ENCODE measurements at places on chromosomes 1 and 21. TPM values are rescaled to one million over a fixed set of nuclear protein-coding genes. Genes with fewer than 3 reads are reported as not detected.
A peak's percentile ranks its signal among the peaks of the same experiment; 100 is the strongest.

Gene FNDC10
- 0.44 TPM for total RNA-seq

Gene APOBEC4
- not detected for total RNA-seq

Gene FOXE3
- not detected for total RNA-seq

Gene RIMKLA
- total RNA-seq: under 0.01 TPM

Gene CACNA1E
- not detected for total RNA-seq

Gene ITGB2
- total RNA-seq: 0.22 TPM

Gene TSTD1
- total RNA-seq: 7.1 TPM

Gene MTMR11
- 0.87 TPM for total RNA-seq

Gene BRINP2
- total RNA-seq: not detected

Gene TNFRSF4
- total RNA-seq: 1.5 TPM

- no peak for DNase-seq
Observed at GRCh38 chr1:201905234-201905890, 16.7 kb downstream of the SHISA4 start.

DNA sequence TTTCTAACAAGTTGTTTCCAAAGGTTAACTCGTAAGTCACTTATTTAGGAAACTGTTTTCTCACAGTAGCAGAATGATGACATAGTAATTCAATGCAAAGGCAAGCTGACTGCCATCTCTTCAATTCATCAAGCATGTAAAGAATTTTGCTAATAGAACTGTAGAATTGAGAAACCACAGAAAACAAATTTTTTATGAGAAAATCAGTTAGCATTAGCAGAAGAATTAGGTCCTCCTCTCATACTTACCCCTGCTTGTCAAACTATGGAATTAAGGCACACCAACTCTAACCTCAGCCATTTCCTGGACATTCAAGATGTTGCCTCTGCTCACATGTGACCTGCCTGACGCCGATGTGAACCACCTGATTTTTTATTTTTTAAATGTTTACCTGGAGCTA lies 115.2 kb downstream of the LRRC40 start:
- DNase-seq: no peak

- DNase-seq: no peak
Observed at GRCh38 chr1:43990271-43991199, 864 bp upstream of the CCDC24 start.

DNA sequence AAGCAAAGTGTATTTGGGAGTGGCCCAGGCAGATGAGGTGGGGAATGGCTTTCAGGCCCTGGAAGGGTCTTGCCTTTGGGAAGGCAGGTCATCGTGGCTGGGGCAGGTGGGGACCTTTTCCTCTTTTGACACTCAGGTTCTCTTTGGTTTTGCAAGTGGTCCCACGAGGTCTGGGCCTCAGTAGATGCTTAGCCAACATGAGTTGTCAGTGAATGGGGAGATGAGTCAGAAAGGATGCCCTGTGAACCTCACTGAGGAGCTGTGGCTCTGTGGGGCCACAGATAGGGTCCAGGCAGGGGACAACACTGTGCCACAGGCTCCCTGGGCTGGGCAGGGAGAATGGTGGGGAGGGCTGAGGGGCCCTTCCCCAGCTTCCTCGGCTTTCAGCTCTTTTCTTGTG lies 19.0 kb downstream of the ARHGEF10L start:
- DNase-seq: no peak

DNA sequence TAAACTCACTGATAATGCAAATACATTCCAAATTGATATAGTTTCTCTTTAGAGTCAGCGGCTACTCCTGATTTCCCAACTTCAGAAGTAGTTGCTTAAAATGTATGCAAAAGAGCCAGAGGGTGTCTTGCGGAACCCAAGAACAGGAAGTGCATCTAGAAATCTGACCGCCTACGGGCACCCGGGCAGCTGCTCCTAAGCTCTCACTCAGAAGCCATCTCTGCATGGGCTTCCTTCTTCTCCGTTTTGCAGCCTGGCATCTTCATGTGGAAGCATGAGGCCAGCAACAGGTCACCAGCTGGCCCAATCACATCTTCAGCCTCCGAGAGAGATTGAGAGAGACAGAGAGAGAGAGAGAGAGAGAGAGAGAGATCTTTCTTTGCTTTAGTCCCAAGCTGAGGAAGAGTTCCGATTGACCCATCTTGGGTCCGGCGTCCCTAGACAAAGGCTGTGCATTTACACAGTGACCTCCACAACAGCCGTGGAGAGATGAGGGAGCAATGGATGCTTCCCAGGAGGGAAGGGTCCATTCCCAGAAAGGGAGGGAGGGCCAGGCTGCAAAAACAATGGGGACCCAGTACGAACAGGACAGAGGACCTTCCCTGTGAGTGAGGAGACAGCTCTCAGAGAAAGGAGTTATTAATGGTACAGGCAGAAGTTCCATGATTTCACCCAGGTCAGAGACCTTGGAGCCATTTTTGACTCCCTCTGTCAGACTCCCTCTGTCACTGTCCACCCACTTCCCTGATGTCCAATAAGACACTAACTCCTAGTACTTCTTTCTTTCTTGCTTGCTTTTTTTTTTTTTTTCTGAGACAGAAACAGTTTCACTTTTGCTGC lies 28.2 kb upstream of the SLC30A1 start:
- no peak for DNase-seq

GRCh38 chr1:186286615-186287315 lies 88.3 kb downstream of the TPR start:
- DNase-seq: no peak

DNA sequence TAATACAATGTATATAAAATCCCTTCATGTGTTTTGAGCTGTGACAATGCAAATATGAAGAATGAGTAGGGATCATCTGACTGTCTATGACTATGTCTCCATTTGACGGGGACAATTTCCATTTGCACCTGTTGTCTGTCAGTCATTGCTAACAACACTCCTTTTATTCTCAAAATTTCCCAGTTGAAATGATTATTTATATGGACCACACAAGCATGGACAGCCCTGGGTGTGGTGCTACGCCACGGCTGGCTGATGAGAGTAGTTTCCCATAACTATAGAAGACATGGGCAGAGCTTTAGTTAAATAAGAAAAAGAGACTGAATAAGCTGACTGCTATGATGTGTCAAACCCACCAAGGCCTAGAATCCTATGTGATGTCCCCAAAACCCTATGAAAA lies 135.8 kb downstream of the MAP3K21 start:
- DNase-seq: no peak

GRCh38 chr1:112694363-112694929 lies 12.5 kb downstream of the RHOC start:
- no peak for DNase-seq

DNA sequence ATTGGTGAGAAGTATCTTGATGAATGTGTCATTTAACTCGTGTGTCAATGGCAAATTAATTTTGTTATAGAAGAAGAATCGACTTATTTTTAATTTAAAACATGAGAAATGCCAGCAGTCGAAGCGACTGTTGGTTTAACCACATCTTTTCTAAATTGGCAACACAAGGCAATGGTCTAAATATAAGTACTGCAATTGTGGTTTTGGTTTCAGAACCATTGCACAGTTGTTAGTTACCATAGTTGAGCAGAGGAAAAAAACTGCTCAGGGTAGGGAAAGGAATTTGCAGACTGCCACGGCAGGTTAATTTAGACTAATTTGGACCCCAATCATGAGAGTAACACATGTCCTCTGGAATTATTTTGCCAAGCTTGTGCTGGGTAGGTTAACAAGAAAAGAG lies 185.6 kb upstream of the RUNX1 start:
- DNase-seq: no peak

GRCh38 chr1:228851193-228851592 lies 115.9 kb downstream of the RHOU start:
- DNase-seq: no peak

- no peak for DNase-seq
Observed at GRCh38 chr1:178847396-178847849, 23.5 kb downstream of the ANGPTL1 start.

- DNase-seq: no peak
Observed at GRCh38 chr1:20282533-20282932, 8.1 kb upstream of the VWA5B1 start.

DNA sequence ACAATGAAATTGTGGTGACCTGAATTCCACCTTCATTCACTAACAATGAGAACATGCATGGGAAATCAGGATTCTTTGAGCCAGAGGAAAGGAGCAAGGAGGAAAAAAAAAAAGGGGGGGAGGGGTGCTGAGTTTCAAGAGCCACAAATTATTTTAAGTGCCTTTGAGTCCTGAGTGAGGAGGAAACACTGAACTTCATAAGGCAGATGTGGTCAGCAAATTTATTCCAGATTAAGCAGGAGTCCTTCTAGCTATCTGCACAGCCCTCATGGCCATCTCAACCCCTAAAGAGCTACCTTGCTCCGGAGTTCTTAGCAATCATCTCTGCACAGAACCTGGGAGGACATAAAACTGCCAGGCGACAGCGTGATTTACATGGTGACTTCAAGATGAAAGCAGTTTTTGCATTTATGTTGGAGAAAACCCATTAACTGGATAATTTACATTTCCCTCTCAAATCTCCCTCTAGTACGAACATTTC lies 21.7 kb downstream of the ASTN1 start:
- DNase-seq: no peak

- no peak for DNase-seq
Observed at GRCh38 chr1:99579691-99580172, 66.2 kb upstream of the PALMD start.

DNA sequence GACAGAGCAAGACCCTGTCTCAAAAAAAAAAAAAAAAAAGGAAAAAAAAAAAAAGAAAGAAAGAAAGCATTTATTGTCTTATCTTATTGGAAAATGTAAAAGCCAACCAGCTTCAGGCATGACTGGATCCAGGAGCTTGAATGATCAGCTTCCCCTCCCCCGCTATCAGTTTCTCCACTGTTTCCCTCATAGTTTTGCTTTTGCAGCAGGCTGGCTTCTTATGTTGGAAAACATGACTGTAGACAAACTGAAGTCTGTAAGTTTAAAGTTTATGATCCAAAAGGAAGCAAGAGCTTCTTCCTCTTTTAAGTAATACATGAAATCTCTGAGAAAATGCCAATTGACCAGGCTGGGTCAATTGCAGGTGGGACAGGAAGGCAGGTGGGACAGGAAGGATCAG lies 52.2 kb downstream of the FHAD1 start:
- DNase-seq: no peak

- no peak for DNase-seq
Observed at GRCh38 chr1:201982082-201982622, 296 bp upstream of the RNPEP start.

GRCh38 chr1:53592985-53593757 lies 134.0 kb downstream of the DMRTB1 start:
- DNase-seq: no peak

DNA sequence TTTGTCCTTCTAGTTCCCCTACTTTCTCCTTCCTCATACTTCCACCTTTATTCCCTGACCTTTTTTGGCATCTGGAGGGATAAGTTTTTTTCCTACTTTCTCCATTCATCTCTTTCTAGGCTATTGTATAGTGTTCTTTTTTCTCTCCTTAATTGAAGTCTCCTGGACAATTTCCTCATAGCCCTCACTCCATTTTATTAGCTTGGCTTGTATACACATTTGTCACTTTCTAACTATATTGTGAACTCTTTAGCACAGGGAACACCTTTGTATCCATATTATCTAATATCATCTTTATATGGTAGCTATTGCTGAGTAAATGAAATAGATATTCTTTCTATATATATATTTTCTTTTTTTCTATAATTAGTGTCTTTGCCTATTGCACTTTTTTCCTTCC lies 47.6 kb downstream of the TMED5 start:
- no peak for DNase-seq

- DNase-seq: no peak
Observed at GRCh38 chr1:245577191-245578157, 422.7 kb downstream of the KIF26B start.

DNA sequence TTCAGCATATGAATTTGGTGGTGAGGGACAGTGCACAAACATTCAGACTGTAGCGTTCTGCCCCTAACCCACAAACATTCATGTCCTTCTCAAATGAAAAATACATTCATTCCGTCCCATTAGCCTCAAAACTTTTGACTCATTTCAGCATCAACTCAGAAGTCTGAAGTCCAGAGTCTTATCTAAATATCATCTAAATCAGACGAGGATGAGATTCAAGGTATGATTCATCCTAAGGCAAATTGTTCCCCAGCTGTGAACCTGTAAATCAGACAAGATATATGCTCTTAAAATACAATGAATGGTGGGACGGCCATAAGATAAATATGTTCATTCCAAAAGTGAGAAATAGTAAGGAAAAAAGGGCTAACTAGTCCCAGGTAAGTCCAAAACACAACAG lies 1195.6 kb upstream of the ADGRL4 start:
- DNase-seq: no peak

DNA sequence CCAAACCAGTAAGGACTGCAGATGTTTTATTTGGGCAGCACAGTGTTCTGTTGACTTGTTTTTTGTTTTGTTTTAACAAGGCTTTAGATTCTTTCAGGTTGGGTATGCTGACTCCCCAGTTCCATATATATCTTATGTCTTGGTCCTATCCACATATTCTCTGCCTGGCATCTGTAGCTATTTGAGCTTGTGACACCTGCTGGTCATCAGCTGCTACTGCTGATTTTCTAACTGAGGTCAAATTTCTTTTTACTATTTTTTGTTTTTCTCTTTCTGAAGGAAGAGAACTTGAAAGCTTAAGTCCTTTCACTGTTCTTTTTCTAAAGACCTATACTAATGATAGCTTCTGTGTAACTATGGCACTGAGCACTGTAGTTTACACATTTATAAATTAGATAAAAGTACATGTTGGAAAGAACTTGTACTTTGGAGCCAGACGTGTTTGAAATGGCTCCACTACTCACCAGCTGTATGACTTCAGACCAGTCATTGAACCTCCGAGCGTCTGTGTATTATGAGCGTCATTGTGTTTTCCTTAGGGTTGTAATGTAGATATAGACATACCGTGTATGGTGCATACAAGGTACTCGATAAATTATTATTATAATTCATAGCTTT lies 109.4 kb downstream of the NRDC start:
- peak; percentile 80 for DNase-seq

GRCh38 chr1:32859915-32860314 lies 10.8 kb downstream of the FNDC5 start:
- no peak for DNase-seq

DNA sequence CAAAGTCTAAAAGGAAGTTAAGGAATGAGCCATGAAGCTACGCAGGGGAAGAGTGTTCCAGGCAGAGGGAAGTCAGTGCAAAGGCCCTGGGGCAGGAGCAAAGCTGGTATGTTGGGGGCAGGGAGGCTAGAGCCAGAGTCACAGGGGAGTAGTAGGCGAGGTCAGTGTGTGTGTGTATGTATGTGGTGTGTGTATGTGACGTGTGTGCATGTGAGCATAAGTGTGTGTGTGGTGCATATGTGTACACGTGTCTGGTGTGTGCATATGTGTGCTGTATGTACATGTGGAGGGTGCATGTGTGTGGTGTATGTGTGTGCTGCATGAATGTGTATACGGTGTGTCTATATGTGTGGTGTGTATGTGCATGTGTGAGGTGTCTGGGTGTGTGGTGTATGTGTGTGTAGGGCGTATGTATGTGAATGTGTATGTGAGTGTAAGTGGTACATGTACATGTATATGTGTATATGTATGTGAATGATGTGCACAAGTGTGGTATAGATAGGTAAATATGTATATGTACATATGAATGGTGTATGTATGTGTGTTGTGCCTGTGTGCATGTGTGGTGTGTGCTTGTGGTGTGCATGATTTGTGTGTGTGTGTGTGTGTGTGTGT lies 20.8 kb upstream of the NID1 start:
- no peak for DNase-seq

Data from lung microvascular endothelial cell (primary cell).